ENCODE measurements at places on chromosomes 5 and 9. TPM values are rescaled to one million over a fixed set of nuclear protein-coding genes. Genes with fewer than 3 reads are reported as not detected.

The DPYSL3 gene
- 9.0 TPM for total RNA-seq

The CYLC2 gene
- not detected for total RNA-seq

The LCP2 gene
- 4.6 TPM for total RNA-seq

The ARID3C gene
- total RNA-seq, result 0.34 TPM

The IL3 gene
- not detected for total RNA-seq

The CBY3 gene
- not detected for total RNA-seq

The PPP6C gene
- total RNA-seq, result 26.0 TPM

The MYMK gene
- total RNA-seq, result not detected

The HTR1A gene
- total RNA-seq, result not detected

The ACSL6 gene
- total RNA-seq, result 0.59 TPM

The ROPN1L gene
- 1.0 TPM for total RNA-seq

The ESM1 gene
- total RNA-seq, result not detected

The RNF180 gene
- 13.9 TPM for total RNA-seq

GRCh38 chr9:130117376-130117775 is 54.8 kb upstream of the NCS1 start:
- no peak for DNase-seq

DNA sequence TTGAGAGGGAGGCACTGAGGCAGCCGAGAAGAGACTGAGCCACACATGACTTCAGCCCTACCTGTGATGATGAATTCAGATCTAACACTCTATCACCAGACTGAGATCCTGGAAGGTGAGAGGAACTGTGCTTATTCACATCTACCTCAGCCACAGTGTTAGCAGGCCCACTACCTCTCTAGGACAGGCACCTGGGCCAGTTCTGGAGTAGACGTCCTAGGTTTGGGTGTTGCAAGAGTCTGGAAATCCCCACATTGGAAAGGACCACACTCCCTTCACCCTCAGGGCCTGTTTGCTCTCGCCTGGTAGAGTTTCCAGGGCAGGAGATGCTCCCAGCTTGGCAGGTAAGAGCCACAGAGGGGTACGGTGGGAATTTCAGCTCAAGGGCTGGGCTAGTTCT is 113.8 kb upstream of the CCL21 start:
- DNase-seq, result no peak

- DNase-seq, result no peak
Measured at GRCh38 chr5:159936686-159937329, 20.5 kb downstream of the ADRA1B start.

- no peak for DNase-seq
Measured at GRCh38 chr9:115964710-115965347, 188.8 kb upstream of the PAPPA start.

- DNase-seq, result no peak
Measured at GRCh38 chr5:64229163-64229774, 63.6 kb downstream of the RNF180 start.

- DNase-seq, result no peak
Measured at GRCh38 chr5:146805081-146805480, 73.5 kb downstream of the PPP2R2B start.

DNA sequence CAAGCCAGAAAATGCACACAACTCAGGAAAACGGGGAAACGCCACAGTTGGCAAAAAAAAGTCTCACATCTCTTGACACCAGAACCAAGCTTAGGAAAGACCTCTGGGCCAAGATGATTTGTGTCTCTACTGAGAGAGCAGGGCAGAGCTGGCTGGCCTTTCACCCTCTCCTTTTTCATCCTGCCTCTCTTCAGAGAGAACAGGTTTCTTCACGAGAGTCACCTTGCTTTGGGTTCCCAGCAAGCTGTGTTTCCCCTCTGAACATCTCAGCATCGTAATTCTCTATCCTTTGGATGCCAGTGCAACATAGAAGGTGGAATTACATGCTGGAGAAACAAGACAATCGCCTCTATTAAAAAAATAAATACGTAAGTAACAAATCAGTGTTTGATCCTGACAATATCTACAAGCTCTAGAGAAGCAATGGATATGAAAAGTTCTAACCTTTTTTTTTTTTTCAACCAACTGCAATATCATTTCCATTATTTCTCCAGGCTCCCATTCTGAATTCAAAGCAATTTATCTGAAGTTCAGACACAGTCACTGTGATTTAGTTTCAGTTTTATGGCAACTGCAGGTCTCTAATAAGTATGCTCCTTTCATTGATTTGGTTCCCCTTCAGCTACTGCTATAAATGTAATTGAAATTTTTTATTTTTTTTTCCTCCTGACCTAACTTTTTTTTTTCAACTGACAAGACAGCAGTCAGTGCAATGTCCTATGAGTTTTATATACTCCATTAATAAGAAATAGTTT is 708.6 kb downstream of the DTWD2 start:
- no peak for DNase-seq

- no peak for DNase-seq
Measured at GRCh38 chr5:17743580-17744435, 109.5 kb downstream of the TAF11L14 start.

DNA sequence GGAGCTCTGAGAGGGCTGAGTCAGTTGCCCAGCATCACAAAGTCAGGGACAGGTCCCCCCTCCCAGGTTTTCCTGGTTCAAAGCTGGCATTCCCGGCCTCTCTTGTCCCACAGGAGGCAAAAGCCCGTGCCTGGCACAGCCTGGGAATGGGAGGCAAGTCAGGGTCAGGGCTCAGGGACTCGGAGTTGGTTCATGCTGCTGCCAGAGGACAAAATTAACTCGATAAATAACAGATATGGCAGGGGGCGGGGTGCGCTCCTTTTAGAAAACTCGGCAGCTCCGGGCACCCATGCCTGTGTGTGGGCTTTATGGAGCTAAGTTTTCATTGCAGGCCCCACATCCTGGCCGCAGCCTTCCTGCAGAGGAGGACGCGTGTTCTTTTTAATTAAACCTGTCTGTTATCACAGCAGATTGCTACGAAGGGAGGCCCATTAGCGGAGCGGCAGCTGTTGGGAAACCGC is 62.8 kb upstream of the LMX1B start:
- DNase-seq, result no peak

DNA sequence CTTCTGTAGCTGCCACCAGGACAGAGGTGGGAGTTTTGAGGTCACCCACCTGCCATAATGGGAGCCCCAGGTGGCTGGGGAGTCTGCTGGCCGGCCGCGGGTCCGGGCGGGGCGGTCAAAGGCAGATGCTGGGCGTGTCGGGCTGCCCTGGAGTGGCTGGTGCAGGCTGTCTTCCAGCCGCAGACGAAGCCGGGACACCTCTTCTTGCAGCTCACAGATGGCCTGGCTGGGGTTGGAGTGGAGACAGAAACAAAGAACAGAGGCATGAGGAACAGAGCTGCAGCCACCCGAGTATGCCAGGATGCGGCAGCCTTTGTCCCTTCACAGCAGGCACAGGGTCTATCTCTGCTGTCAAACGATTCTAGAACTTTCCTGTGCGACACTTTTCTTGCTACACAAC is 18.0 kb downstream of the ORM2 start:
- DNase-seq, result no peak

- peak; percentile 86 for DNase-seq
Measured at GRCh38 chr9:128231638-128232527, 28.7 kb downstream of the DNM1 start.

- no peak for DNase-seq
Measured at GRCh38 chr9:128073253-128073886, 5.3 kb downstream of the SLC25A25 start.

GRCh38 chr5:93150311-93151012 is 430.6 kb downstream of the NR2F1-AS1 start:
- no peak for DNase-seq

DNA sequence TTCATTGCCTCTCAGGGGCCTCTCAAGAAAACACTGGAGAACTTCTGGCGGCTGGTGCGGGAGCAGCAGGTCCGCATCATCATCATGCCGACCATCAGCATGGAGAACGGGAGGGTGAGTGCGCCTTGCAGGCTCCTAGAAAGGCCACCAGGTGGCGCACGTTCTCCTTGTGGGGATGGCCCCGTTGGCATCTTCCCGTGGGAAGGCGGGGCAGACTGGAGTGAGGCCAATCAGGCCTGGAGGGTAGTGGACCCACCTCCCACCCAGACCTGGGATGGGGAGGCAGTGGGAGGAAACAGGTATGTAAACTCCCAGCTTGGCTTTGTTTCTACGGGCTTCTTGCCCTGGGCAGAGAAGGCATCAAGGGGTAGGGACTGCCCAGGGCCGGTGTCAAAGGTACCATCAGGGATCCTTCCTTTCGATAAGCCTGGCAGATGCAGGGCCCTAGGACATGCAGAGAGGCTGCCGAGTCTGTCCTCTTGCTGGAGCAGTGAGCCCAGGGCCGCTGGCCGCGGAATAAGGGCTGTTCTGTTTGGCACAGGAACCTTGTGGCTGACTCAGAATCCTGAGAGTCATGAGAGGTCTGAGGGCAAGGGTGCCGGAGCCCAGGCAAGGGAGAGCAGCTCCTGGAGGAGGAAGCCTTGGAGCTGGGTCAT is 18.9 kb upstream of the SPTLC1 start:
- DNase-seq, result peak; percentile 95

- DNase-seq, result no peak
Measured at GRCh38 chr9:135602789-135603481, 36.4 kb downstream of the GLT6D1 start.

GRCh38 chr5:133753856-133754255 is 141.5 kb upstream of the FSTL4 start:
- peak; percentile 20 for DNase-seq

GRCh38 chr9:10705383-10705782 is 92.6 kb upstream of the PTPRD start:
- no peak for DNase-seq

- DNase-seq, result no peak
Measured at GRCh38 chr5:141994511-141995136, 18.2 kb downstream of the GNPDA1 start.

Measured in lower leg skin (tissue), 4 donors.